ENCODE measurements at places on chromosomes 4 and X. TPM values are rescaled to one million over a fixed set of nuclear protein-coding genes. Genes with fewer than 3 reads are reported as not detected.
A peak's percentile ranks its signal among the peaks of the same experiment; 100 is the strongest.

Gene ARMCX1
- 35.3 TPM for total RNA-seq

Gene AMTN
- total RNA-seq = not detected

Gene CT45A10
- not detected for total RNA-seq

Gene PSAPL1
- total RNA-seq = not detected

GRCh38 chr4:41134581-41134980, 79.8 kb downstream of the APBB2 start:
- H3K27me3 ChIP-seq = peaks cover 2% of the 10 kb centered on the region
- peaks cover 16% of the 10 kb centered on the region for H3K36me3 ChIP-seq
- no peak overlapping the region for H3K4me3 ChIP-seq
- DNase-seq = no peak
- peak overlapping the region; percentile 21 for H3K27ac ChIP-seq
- peaks cover 57% of the 10 kb centered on the region for H3K4me1 ChIP-seq

- no peaks in the 10 kb centered on the region for H3K27me3 ChIP-seq
- H3K36me3 ChIP-seq = no peaks in the 10 kb centered on the region
- peak overlapping the region; percentile 29 for H3K27ac ChIP-seq
These were observed 563.9 kb downstream of the GRXCR1 start for GRCh38 chr4:43456383-43456782.

DNA sequence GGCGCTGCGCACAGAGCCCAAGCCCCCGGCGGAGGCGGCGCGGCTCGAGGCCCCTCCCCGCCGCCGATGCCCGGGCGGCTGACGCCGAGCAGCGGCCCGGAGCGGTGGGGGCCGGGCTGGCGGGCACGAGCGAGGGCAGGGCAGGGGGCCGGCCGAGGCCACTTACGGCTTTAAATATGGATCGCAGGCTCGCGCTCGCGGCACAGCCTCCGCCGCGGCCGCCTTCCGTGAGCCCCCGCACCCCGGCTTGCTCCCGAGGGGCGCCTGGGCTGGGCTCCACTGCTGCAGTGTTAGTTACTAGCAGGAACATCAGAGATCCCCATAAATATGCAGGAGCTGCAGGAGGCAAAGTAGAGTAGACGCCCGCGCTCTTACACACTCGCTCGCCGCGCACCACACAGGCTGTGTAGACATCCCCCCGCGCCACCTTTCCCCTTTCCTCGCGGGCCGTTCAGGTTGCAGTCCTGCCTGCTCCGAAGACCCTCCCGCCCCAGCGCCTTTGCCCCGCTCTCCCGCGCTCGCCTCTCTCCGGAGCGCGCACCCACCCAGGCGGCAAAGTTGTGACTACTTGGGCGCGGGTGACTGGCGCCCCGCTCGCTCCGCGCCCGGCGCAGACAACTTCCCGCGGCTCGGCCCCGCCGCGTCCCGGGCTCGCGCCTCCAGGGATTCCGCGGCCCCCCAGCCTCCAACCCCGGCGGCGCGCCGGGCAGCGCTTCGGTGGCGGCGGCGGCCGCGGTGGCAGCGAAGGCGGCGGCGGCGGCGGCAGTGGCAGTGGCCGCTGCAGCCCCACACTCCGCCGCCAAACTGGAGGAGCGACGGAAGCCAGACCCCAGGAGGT, 152.0 kb upstream of the SLC4A4 start:
- no peaks in the 10 kb centered on the region for H3K36me3 ChIP-seq
- DNase-seq = peak; percentile 25
- H3K27ac ChIP-seq = peak overlapping the region; percentile 77
- H3K4me3 ChIP-seq = peak overlapping the region; percentile 89
- peaks cover 66% of the 10 kb centered on the region for H3K4me1 ChIP-seq

DNA sequence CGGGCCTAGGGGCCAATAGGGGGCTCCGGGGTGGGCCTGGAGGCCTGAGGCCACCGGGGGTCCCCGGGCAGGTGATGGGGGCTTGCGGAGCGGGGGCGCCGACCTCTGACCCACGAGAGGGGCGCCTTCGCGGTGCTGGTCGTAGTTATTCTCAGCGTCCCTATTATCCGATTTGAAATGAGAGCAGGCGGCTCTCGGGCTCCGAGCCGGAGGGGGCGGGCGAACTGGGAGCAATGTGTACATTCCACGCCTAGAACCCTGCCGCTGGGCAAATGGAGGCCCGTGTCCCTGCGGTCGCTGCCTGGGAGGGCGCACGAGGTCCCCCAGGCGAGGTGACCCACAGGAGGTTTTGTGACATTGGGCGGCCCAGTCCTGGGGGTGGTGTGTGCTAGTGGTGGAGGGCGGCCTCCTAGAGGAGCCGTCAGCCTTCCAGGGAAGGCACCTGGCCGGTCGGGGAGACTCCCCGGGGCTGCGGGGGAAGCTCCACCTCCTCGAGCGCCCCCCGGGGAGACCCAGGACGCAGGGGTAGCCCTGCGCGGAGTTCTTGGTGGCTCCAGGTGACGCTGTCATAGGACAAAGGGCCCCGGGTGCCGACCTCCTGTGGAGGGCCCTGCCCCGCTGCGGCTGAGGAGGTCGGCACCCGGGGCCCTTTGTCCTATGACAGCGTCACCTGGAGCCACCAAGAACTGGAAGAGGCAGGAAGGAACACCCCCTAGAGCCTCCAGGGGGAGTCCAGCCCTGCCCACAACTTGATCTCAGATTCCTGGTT, 102.6 kb upstream of the PRKX start:
- peak overlapping the region; percentile 80 for H3K27ac ChIP-seq
- peak; percentile 9 for DNase-seq
- peak overlapping the region; percentile 77 for H3K4me3 ChIP-seq
- H3K4me1 ChIP-seq = peaks cover 30% of the 10 kb centered on the region
- peaks cover 6% of the 10 kb centered on the region for H3K36me3 ChIP-seq

DNA sequence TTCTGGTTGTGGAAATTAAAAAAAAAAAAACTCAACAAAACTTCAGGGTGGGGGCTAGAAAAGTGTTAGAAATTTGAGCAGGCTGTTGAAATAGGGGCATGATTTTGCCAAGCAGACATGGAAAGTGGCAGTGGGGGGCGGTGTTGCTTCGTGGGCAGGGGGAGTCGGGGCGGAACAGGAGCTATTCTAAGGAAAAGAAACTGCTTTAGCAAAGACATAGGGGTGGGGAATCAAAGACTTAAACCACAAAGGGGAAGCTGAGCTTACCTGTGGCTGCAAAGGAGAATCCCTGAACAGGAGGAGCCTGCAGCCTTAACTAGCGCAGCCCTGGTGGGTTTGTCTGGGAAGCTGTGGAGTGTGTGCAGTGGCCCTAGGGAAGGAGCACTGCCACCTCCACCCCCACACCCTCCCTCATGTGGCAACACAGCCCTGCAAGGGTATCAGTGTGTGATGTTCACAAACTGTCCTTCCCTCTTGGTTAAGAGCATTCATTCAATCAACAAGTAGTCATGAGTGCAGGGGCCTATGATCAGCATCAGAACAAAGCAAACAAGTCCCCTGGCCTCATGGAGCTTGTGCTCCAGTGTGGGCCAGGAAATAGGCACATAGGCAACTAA, 20.5 kb downstream of the SEL1L3 start:
- H3K4me1 ChIP-seq = peaks cover 15% of the 10 kb centered on the region
- no peak for DNase-seq
- H3K27me3 ChIP-seq = peaks cover 4% of the 10 kb centered on the region
- H3K36me3 ChIP-seq = peaks cover 4% of the 10 kb centered on the region

- no peaks in the 10 kb centered on the region for H3K27me3 ChIP-seq
- peaks cover 5% of the 10 kb centered on the region for H3K36me3 ChIP-seq
- H3K4me1 ChIP-seq = no peaks in the 10 kb centered on the region
- no peak for DNase-seq
- H3K27ac ChIP-seq = no peak overlapping the region
These were observed 27.3 kb downstream of the DDX60 start for GRCh38 chr4:168291242-168291641.

- no peaks in the 10 kb centered on the region for H3K36me3 ChIP-seq
- H3K27me3 ChIP-seq = peaks cover 2% of the 10 kb centered on the region
- no peak for DNase-seq
- peaks cover 8% of the 10 kb centered on the region for H3K4me1 ChIP-seq
These were observed 186.7 kb upstream of the WDFY3 start for GRCh38 chr4:85153221-85153620.

DNA sequence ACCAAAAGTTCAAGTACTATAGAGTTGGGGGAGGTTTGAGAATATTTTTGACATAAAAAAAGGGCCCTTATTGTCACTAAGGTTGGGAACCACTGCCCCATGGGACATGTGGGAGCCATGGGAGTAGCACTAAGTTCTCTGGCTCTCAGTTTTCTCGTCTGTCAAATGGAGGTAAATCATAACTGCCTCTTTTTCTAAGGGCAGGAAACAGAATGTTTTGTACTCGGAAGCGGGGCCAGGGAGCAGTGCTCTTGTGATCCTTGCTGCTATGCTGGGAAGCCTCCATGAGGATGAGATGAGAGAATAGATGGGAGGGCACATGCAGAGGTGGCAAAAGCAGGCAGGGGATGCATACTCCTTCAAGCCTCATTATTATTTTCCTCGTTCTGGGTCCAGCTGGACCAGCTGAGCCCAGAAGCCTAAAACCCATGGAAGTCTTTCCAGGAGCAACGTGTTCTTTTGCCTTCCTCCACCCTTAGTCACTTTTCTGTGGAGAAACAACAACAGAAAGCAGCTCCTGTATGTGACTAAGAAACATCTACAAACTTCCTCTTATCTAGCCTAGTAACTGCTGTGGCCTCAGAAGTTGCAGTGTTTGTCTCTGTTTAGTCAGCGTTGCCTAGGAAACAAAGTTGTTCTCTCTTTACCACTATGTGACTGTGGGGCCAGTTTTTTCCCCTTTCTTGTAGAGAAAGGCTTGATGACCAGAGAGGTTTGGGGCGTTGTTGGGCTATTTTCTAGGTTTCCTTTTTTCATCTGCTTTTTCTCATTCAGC, 64.8 kb downstream of the TSC22D3 start:
- DNase-seq = peak; percentile 97
- peaks cover 35% of the 10 kb centered on the region for H3K4me1 ChIP-seq
- H3K27ac ChIP-seq = peak overlapping the region; percentile 98
- no peaks in the 10 kb centered on the region for H3K36me3 ChIP-seq
- peaks cover 4% of the 10 kb centered on the region for H3K27me3 ChIP-seq

- H3K4me1 ChIP-seq = 0 out of 2 replicates have a peak, but pooled peaks cover 4% of the 10 kb centered on the region
- no peaks in the 10 kb centered on the region for H3K36me3 ChIP-seq
- peaks cover 3% of the 10 kb centered on the region for H3K27me3 ChIP-seq
- H3K4me3 ChIP-seq = no peak overlapping the region
These were observed 65.9 kb downstream of the SRPX start for GRCh38 chrX:38154818-38155217.
